ENCODE measurements at places on chromosomes 1 and 21. TPM values are rescaled to one million over a fixed set of nuclear protein-coding genes. Genes with fewer than 3 reads are reported as not detected.

VWA5B1 gene
- polyA plus RNA-seq: not detected

OR2T8 gene
- polyA plus RNA-seq: not detected

F13B gene
- polyA plus RNA-seq: not detected

FTCD gene
- polyA plus RNA-seq: 3.5 TPM

LEMD1 gene
- 0.90 TPM for polyA plus RNA-seq

SYCP1 gene
- polyA plus RNA-seq: not detected

S100A13 gene
- 560 TPM for polyA plus RNA-seq

OR2T12 gene
- not detected for polyA plus RNA-seq
